ENCODE measurements at places on chromosomes 5 and 9.

DNA sequence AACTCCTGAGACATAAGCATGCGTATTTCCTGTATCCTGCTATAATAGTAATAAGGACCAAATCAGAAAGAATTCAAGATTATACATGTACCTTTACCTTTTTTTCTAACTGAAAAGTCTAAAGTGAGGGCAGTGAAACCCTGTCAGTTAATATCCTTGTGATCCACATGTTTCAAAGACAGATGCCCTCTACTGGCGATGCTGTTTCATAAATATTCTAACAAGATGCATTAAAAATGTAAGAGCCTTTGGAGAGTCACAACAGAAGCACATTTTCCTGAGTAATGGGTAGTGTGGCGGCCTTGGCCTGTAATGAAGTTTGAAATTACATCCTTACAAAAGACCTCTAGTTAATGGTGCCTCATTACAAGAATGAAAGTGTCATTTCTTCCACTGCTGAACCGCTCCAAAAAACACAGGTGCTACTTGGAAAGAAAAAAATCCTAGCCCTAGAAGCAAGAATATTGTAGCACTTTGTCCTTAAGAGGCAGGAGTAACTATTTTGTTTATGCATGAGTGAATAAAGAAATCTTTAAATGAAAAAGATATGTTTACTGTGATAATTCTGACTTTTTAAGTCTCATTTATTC is 232.6 kb downstream of the EPB41L4A start:
- peak; percentile 31 for DNase-seq

DNA sequence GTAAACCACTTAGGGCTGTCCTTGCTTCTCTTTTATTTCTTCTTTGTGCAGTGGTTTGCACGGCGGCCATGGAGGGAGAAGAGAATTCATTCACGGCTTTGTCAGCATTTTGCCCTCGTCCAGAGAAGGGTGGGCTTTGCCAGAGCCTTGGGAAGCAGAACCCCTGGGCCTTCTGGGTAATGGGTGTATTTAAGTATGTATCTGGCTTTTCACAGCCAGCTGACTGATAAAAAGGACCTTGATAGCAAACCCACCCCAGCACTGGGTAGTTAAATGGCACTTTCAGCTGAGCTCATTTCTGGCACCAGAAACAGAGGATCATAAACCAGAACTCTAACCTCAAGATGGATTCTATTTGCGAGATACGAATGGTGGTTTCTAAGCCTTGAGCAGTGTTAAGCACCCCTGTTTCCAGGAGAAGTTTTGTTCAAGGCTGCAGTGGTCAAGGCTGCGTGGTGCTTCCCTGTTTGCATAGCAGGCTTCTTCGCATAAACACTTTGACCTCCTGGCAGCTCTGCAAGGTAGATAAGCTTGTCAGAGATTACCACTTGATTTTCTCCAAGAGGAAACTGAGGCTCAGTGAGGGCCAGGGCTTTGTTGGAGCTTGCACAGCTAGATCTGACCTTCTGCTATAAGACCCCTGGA is 441.6 kb upstream of the KLF4 start:
- no peak for DNase-seq

GRCh38 chr5:94538260-94538659 is 80.1 kb downstream of the KIAA0825 start:
- DNase-seq, result no peak

DNA sequence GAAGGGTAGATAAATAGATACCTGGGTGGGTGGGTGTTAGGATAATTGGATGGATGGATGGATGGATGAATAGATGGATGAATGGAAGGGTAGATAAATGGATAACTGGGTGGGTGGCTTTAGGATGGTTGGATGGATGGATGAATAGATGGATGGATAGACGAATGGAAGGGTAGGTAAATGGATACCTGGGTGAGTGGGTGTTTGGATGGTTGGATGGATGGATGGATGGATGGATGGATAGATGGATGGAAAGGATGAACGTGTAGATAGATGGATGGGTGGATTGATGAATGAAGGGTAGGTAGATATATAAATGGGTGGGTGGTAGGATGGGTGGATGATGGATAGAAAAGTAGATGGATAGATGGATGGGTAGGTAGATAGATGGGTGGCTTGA is 59.8 kb upstream of the RXRA start:
- DNase-seq, result no peak

DNA sequence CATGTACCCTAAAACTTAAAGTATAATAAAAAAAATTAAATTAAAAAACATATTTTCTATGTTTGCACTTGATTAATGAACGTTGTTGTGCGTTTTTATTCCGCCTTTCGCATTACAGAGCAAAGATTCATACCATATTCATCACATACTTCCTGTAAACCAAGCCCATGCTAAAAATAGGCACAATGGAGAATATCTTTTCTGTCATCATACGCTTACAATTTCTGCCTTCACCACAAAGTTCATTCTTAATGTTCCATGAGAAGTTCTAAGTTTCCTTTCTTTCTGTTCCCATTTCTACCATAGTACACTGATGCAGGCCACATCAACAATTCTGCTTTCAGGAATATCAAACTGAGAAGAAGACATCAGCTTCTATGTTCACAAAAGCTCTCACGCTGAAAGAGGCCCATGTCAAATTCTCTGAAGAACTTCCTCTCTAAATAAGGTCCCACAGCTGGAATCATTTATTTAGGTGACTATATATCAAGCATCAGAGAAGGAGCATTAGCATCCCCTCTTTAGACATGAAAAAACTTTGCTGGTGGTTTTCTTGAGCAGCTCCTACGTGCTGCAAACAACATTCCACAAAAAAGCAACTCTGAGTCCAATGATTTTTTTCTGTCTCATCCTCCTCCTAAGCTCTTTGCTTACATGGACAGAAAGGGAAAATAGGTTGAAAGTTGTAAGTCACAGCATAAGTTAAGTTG is 456.4 kb downstream of the CDH10 start:
- DNase-seq, result no peak

Data from CD4-positive, alpha-beta T cell treated with Interleukin-10 for 1 hour (primary cell).